Stimulated activated CD4-positive, alpha-beta T cell treated with anti-CD3 and anti-CD28 coated beads, TNF-alpha, amount 100 ng/mL, for 24 hours (primary cell): ENCODE measurements at places on chromosomes 12 and 14.

- no peak for DNase-seq
These were observed 166.5 kb downstream of the MSRB3 start for GRCh38 chr12:65444996-65445395.

DNA sequence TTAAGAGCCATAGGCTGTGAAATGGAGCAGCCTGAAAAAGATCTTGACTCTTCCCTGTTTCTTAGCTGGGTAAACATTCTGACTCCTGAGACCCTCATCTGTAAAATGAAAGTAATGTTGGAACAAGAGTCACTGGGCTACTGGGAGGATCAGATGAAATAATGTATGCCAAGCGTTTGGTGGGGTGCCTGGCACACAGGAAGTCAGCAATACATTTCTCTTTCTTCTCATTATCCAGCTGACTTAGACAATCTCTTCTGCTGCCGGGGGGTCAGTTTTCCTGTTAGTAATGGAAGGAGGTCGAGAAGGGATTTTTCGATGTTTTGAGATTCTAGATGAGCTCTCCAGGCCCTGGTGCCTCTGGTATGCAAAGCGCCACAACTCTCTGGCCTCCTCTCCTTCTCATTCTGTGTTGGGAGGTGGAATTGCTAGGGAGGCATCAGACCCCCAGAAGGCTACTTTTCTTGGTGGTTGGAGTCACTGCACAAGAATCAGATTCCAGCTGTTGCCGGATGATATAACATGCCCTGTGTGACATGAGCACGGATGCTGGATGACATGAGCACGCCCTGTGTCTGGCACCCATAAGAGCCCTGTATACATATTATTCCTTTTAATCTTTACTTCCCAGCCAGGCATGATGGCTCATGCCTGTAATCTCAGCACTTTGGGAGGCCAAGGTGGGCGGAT is 4.3 kb downstream of the OASL start:
- DNase-seq = no peak

GRCh38 chr14:68771631-68772030 is 21.2 kb downstream of the ZFP36L1 start:
- no peak for DNase-seq

- no peak for DNase-seq
These were observed 9.2 kb downstream of the HAL start for GRCh38 chr12:95986635-95987570.

- DNase-seq = no peak
These were observed 65.5 kb upstream of the BEGAIN start for GRCh38 chr14:100652744-100653143.

GRCh38 chr14:87705439-87705896 is 287.5 kb downstream of the GALC start:
- no peak for DNase-seq

DNA sequence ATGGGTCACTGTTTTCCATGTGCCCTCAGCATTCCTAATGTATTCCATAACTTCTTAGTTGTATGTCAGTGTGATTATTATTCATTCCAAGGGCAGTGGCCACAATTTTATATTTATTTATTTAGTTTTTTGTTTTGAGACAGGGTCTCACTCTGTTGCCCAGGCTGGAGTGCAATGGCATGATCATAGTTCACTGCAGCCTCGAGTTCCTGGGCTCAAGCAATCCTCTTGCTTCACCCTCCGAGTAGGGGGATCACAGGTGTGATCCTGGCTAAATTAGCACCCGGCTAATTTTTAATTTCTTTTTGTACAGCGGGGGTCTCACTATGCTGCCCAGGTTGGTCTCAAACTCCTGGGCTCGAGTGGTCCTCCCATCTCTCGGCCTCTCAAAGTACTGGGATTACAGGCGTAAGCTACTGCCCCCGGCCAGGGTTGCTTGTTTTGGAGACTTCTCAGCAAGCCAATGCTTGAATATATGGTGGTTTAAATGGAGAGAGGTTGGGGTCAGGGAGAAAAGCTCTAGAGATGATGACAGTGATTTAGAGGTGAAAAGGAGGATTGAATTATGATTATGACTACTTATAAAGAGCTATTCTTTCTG is 7.6 kb downstream of the GPRC5A start:
- DNase-seq = no peak

DNA sequence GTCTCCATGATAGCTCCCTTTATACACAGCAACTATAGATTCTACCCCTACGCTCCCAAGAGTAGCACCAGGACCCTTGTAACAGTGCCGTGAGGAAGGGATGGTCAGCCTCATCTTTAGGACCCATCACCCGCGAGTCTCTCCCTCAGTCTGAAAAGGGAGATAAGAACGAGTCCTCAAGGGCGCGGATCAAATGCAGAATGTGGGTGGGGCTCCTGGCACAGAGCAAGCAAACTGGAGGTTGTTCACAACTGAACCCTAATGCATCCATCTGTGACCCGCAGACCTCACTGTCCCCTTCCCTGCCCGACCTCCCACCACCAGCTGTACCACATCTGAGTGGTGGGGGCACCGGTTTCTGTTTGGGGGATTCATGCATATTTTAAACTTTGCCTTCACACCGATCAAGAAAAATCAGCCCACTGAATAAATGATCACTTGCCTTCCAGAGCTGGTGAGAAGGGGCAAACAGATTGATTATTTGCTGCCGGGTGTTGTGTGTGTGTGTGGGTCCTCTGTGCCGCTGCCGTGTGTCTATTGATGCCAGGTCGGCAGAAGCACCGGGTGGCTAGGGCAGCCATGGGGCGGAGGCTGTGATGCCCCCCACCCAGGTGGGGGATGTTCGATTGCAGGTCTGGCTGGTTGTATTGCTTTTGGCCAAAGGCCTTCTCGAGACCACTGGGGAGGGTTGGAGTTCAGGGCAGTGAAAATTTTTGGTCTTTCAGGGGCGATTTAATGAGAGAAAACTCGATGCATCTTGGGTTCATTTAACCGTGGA is 35.7 kb upstream of the BEGAIN start:
- DNase-seq = no peak

GRCh38 chr14:82490397-82490796 is 956.7 kb upstream of the SEL1L start:
- no peak for DNase-seq

DNA sequence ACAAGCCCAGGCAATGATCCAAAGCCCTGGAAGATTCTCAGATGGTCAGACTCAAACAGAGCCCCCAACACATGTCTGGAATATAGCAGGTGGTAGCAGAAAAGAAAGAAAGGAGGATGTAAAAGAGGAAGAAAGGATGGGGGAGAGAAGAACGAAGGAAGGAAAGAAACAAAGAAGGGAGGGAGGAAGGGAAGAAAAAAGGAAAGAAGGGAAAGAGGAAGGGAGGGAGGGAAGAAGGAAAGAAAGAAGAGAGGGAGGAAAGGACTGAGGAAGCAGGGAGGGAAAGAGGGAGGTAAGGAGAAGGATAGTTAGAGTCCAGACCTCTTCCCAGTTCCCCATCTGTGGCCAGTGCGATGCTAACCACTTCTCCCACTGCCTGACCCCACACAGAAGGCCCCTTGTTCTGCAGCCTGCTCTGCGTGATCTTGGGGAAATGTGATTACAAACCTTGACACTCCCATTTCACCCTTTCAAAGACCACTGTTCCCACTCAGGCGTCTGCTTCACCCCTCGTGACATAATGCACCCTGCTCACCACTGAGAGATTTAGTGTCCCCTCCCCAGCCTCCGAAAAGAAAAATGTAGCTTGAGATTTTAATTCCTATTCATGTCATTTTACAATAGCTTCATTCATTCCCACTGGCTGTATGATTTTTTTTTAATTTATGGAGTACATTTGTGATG is 357.9 kb downstream of the BCL11B start:
- DNase-seq = no peak

- DNase-seq = no peak
These were observed 13.0 kb downstream of the TRMT61A start for GRCh38 chr14:103541709-103542604.

- no peak for DNase-seq
These were observed 145.1 kb upstream of the DIO2 start for GRCh38 chr14:80356413-80356812.

- no peak for DNase-seq
These were observed 208.1 kb downstream of the ZFP36L1 start for GRCh38 chr14:68584786-68585185.

- peak; percentile 17 for DNase-seq
These were observed at the start of gene AMDHD1 for GRCh38 chr12:95943330-95943842. AMDHD1 (plus strand) TSS chr12:95943331; CDS start chr12:95943399, 68 bp downstream.

GRCh38 chr14:22427771-22428231 is 161.2 kb downstream of the DAD1 start:
- no peak for DNase-seq

GRCh38 chr14:91402771-91403600 is 14.6 kb downstream of the CCDC88C start:
- no peak for DNase-seq

GRCh38 chr12:126551869-126552268 is 1486.6 kb downstream of the AACS start:
- no peak for DNase-seq

DNA sequence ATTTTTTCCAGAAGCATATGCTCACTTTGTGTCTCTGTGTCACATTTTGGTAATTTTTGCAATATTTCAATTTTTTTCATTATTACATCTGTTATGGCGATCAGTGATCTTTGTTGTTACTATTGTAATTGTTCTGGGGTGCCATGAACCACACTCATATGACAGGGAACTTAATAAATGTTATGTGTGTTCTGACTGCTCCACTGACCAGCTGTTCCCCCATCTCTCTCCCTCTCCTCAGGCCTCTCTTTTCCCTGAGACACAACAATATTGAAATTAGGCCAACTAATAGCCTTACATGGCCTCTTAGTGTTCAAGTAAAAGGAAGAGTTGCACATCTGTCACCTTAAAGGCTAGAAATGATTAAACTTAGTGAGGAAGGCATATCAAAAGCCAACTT is 46.0 kb downstream of the SCN8A start:
- DNase-seq = no peak

DNA sequence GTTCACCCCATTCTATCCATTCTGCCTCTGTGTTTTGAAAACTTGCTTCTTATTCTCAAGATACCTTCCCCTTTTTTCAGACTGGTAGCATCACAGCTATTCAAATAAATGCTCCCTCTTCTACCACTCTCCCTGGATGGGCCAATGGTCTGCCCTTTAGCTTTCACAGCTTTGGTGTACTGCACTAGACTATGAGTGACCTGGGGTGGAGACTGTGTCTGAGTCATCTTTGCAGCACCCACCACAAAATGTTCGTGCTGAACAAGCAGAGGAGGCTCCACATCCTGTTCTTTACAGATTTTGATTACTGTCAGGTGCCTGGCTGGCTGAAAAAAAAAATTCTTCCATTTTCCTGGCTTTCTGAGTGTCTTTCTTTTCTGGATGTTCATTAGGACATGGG is 1104.1 kb upstream of the TMEM132C start:
- peak; percentile 12 for DNase-seq

GRCh38 chr14:78725086-78725485 is 554.9 kb downstream of the NRXN3 start:
- DNase-seq = no peak

GRCh38 chr12:12725956-12726554 is 8.9 kb downstream of the CDKN1B start:
- DNase-seq = no peak

DNA sequence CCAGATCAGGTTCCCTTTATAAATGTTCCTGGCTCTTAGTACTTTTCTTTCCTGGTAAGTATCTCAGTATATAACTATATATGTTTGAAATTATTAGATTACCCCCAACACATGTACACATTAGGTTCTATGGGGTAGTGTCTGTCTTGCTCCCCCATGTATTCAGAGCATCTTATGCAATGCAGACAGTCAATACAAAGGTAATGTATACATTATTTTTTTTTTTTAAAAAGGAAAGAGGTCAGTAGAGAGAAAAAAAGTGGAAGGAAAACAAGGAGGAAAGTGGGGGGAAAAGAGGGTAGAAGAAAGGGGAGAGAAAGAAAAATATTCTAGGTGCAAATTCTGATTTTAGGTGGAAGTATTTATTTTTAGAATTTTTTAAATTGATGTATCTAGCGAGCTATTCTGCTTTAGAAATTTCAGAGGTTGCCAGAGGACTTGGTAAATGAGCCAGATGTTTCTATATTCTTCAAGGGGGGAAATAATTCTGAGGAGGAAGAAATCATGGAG is 157.9 kb downstream of the STXBP6 start:
- DNase-seq = no peak

GRCh38 chr14:105528586-105529318 is 2.4 kb downstream of the TMEM121 start:
- no peak for DNase-seq
